ENCODE measurements at places on chromosomes 1 and 21. TPM values are rescaled to one million over a fixed set of nuclear protein-coding genes. Genes with fewer than 3 reads are reported as not detected.

Gene LORICRIN
- not detected for total RNA-seq

Gene LCE1C
- not detected for total RNA-seq

Gene SETSIP
- total RNA-seq = not detected

Gene AMY1B
- total RNA-seq = 4.1 TPM

Gene KCNN3
- 7.6 TPM for total RNA-seq

Gene CAMK1G
- 1.4 TPM for total RNA-seq

All from upper lobe of right lung (tissue), 1 donor.